ENCODE measurements at places on chromosomes 1 and 21.

- DNase-seq, result no peak
These were observed 1146.1 kb downstream of the KCNT2 start for GRCh38 chr1:195462152-195462551.

GRCh38 chr1:9861360-9861759, 37.6 kb upstream of the CLSTN1 start:
- DNase-seq, result no peak

GRCh38 chr1:3105167-3105863, 36.3 kb downstream of the PRDM16 start:
- DNase-seq, result no peak

DNA sequence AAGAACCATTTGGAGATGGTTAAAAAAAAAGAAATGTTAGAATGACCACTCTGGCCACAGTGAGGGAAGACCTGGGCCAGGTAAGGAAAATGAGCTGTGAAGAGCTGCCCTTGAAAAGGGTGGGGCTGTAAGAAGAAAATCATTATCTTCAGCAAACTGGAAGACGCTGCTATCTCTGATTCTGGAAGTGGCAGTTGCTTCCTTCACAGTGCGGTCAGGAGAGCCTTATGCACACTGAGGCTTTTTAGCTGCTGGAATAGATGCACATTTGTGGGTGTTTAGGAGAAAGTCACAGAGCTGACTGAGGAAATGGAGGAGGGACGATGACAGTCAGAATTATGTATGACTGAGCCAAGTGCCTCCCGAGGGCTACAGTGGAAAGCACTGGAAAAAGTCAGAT, 91.6 kb downstream of the TBX19 start:
- no peak for DNase-seq
